ENCODE measurements at places on chromosomes 3 and 15.

- no peak for DNase-seq
These were observed 554.0 kb downstream of the NSUN3 start for GRCh38 chr3:94616833-94617232.

- DNase-seq = no peak
These were observed 18.7 kb upstream of the ZXDC start for GRCh38 chr3:126494204-126494969.

DNA sequence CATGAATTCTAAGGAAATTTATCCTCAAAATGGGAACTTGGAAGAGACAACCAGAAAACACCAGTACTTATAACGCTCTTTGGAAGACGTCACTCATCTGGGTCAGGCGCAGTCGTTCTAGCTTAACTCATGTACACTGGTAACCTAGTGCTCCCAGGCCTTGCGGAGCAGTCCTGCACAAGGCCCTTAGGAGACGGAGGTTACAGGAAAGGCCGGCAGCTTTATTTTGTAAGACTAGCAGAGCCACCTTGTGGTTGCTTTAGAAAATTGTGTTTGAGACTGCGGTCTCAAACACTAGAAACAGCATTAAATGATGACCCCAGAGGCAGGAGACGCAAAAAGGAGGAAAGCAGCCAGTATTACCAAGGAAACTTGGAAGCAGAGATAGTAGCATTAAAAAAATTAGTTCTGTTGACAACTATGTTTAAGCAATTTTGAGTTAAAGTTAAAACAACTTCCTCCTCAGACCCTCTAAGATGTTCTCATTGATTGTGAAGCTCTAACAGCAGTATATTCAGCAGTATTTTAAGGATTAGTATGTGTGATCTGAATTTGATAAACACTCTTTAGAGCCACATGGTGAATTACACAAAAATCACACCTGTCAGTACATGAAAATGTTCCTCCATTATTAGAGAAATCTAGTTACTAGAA, 141.9 kb upstream of the C2CD4B start:
- DNase-seq = peak; percentile 87

- no peak for DNase-seq
These were observed 29.9 kb downstream of the UBE3A start for GRCh38 chr15:25408929-25409328.

GRCh38 chr3:162765524-162765923, 1268.9 kb downstream of the OTOL1 start:
- no peak for DNase-seq

DNA sequence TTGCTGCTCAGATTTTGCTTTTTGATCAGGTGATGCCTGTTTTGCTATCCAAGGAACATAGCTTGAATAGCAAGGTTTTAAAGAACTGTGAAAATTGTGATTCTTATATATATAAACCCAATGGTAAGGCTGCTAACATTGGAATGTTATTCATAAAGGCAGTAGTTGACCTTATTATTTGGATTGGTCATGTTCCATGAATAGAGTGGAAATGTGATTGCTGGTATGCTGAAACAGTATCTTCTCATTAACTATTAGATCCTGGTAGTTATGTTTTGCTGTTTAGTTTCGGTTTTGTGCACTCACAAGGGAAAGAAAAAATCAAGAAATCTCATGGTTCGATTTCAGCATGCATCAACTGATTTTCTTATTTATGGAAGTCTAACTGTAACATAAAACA, 78.7 kb upstream of the NPHP3 start:
- no peak for DNase-seq

- DNase-seq = no peak
These were observed 196.8 kb upstream of the LPP start for GRCh38 chr3:187957165-187957581.

DNA sequence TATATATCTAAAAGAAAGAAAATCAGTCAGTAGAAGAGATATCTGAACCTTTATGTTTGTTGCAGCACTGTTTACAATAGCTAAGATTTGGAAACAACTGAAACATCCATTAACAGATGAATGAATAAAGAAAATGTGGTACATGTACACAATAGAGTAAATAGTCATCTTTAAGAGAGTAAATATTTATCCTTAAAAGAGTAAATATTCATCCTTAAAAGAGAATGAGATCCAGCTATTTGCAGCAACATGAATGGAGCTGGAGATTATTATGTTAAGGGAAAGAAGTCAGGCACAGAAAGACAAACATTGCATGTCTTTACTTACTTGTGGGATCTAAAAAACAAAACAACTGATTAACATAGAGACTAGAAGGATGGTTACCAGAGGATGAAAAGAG, 197.0 kb upstream of the CBLB start:
- DNase-seq = no peak

DNA sequence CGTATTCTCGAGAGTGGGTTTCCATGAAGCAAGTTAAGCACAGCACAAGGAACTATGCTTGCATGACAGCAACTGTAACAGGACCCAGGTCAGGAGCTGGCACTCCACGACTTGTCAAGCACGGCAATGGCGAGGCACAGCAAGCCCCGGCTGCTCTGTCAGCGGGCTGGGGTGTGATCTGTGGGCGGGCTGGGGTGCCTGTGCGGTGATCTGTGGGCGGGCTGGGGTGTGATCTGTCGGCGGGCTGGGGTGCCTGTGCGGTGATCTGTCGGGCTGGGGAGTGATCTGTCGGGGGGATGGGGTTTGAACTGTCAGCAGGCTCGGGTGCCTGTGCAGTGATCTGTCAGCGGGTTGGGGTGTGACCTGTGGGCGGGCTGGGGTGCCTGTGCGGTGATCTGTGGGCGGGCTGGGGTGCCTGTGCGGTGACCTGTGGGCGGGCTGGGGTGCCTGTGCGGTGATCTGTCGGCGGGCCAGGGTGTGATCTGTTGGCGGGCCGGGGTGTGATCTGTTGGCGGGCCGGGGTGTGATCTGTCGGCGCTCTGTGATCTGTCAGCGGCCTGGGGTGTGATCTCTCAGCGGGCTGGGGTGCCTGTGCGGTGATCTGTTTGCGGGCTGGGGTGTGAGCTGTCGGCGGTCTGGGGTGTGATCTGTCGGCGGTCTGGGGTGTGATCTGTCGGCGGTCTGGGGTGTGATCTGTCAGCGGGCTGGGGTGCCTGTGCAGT, 205.7 kb downstream of the XXYLT1 start:
- DNase-seq = no peak

DNA sequence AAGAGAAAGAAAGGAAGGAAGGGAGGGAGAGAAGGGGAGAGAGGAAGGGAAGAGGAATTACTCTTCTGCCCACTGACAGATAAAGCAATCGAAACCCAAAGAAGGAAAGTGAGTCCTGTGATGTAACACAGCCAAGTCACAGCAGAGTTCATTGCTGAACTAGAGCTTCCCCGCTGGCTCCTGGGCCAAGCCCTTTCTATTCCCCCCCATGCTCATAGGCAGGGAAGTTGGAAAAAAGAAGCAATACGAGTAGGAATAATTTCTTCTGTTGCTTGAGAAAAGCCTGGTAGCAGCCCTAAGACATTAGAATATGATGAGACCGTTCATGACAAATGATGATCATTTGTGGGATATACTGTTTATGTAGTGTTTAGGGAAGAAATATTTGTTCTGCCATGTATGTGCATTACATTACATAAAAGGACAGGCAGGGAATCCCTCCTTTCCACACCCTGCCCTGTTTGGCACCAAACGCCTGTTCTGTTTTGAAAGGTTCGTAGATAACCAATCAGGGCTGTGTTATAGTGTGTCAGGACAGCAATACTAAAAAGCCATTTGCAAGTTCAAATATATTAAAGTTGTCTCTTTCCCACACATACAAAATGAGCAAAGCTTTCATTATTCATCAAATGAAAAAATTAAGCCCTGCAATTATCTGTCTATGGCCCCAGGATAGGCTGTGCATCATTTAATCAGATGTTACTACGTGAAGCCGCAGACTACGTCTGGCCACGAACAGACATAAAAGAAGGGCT, 111.0 kb upstream of the TRPM1 start:
- DNase-seq = no peak

DNA sequence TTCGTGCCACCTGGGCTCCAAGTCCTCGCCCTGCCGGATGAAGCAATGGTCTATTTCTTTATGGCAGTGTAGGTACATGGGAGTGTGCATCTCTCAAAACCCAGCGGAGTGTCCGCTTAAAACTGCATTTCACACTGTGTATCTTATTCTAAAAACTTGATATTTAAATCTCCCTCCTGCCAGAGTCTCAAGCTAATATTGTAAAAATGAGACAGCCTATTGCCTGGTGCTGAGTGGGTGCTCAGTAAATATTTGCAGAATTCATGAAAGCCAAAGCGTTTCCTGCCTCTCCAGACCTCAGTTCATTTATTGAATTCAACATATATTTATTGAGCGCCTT, 330 bp upstream of the TBC1D2B start:
- DNase-seq = peak; percentile 37

GRCh38 chr3:189084620-189085019, 87.2 kb upstream of the TPRG1 start:
- DNase-seq = no peak

GRCh38 chr15:90817117-90818057, 51.0 kb upstream of the FURIN start:
- no peak for DNase-seq

- no peak for DNase-seq
These were observed 7.9 kb downstream of the ARRDC4 start for GRCh38 chr15:97968380-97968779.

DNA sequence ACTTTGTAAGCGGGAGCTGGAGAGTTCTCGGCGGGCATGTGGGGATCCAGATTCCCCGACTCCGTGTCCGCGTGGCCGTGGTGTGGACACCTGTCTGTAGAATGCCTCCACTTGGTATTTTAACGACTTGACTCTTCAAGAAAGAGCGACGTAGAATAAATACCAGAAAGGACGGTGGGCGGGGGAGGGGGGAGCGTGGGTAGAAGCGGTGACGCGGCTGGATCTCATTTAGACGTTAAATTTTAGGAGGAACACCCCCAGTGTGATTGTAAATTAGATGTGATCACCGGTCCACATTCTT, 620 bp upstream of the PYGO1 start:
- no peak for DNase-seq

GRCh38 chr3:105944276-105944675, 75.5 kb upstream of the CBLB start:
- no peak for DNase-seq

DNA sequence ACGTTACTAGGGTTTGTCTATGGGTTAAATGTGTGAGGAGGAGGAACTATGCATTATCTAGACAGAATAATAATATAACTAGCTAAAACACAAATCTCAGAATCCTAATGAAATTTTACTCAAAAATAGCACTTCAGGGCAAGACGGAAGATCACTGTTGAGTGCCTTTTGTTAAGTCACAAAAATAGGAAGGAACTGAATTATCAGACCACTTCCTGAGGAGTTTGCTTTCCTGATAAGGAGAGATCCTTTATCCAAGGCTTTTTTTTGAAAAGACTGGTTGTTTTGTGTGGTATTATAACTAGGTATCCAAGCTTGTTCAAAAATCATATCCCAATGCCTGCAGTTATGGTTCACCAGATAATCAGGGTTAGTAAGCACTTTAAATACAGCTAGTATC, 34.6 kb downstream of the NR2E3 start:
- DNase-seq = no peak

DNA sequence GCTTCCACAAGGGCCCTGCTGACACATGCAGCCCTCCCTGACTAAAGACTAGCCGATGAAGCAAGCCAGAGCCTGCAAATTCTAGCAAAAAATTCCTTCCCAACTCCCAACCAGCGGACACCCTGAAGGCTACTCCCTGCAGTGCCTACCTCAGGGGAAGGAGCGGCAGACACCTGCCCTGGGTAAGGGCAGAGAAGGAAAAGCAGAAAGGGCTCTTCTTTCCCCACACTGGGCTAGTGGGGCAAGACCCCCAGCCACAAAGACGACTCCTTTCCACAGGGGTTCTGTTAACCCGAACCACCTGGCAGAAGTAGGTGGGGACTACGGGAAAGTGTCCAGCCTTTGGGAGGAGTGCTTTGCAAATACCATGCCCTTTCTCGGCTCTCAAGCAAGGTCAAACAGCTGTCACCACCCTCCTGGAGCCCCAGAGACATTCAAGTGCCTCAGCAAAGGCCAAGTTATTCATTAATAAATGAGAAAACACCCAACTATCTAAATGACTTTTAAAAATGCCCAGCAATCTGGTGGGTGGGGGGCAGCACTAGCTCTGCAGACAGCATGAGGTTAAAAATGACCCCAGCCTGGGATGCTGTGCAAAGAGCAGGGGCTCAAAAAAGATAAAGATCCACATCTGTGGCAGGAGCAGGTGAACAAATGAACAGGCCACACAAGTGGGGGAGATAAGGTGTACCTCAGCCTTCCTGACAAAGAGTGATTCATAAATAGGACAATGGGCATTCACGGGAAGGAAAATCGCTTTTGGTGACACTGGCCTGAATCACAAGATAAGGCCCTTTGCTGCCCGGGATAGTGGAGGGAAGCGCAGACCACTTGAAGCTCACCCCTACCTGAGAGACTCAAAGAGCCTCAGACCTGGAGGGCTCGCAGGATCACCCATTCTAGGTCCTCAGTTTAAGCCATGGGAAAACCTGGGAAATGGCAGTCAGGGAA, 33.0 kb downstream of the CCDC12 start:
- DNase-seq = peak; percentile 66

DNA sequence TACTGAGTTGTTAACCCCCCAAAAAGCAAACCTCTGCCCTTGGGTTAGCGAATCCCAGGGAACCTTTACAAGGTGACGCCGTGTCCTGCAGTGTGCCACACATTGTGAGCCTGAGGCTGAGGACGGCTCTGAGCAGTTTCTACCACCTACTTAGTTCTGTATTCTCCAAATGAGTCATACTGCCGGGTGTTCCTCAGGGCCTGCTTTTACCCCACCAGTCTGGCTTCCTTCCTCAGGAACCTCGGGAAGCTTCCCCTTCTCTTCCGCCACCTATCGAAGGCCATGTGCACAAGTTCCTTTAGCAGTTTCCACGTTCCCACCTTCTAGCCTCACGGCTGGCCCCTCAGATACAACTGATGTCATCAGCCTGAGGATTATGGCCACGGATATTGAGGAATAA, 384.0 kb upstream of the TPM1 start:
- DNase-seq = no peak

- no peak for DNase-seq
These were observed 62.7 kb downstream of the PXYLP1 start for GRCh38 chr3:141294301-141294700.

GRCh38 chr3:46566040-46566641, at the start of gene LRRC2:
LRRC2 (minus strand) TSS chr3:46566302; CDS start chr3:46551591, 14,711 bp downstream.
- DNase-seq = no peak

- DNase-seq = peak; percentile 25
These were observed 4.3 kb downstream of the CHAC1 start for GRCh38 chr15:40957581-40958051.

DNA sequence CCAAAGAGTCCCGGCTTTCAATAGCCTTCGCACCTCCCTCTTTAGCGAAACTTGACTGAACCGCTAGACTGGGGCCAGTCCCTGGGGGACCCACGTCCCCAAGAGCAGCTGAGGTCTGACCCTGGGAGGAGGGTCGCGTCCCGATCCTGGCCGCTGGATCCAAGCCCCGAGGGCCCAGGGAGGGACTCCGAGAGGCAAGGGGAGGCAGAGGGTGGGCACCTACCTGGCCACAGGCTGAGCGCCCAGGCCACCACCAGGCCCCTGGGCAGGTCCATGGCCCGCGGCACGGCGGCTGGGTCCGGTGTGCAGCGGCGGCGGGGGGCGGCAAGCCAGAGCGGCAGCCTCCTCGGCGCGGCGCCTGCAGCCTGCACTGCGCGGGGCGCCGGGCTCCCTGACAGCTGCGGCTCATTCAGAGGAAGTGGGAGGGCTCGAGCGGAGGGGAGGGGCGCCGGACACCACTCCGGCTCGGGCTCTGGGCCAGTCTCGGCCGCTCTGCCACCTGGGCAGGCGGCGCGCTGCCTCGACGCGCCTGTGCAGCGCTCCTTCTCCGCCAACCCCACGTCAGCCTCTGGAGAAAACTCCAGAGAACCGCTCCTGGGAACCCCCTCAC, at the start of gene ITGA11:
TSS of gene ITGA11 (minus strand) at position 372 of the 610 bp plus-strand sequence. CDS start at position 275, 97 bp downstream.
- DNase-seq = peak; percentile 74
